KBM-7 (cell line): ENCODE measurements at places on chromosomes 2 and 18.

- peak; percentile 88 for DNase-seq
These were observed 61.2 kb upstream of the MRPS9 start for GRCh38 chr2:104976603-104977120.

DNA sequence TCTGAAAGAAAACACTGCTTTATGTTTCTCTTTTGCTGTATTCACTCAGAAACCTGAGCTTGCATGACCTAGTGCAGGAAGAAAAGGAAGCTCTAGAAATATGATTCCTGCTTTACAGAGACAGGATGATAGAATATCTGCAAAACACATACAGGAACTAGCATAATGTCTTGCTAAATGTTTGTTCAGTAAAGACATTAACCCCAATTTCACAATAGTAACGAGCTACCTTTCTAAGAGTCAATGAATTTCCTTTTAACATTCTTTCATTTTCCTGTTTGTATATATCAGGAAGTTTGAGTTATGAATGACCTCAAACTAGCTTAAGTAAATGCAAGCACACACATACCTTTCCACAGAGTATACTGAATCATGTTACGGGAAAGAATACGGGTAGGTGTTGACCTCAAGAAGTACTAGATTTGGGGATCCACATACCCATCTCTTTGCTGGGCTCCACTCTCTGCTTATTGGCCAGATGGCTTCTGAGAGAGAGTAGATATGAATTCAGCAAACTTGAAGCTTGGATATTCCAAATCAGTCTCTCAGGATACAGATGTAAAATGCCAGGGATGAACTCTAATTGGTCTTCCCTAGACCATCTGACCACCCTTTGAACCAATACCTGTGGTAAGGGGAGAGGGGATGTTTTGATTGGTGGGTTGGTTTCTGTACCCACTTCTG lies 18.2 kb upstream of the ACSL3 start:
- DNase-seq, result peak; percentile 26

GRCh38 chr2:234287650-234288049 lies 209.2 kb downstream of the ARL4C start:
- no peak for DNase-seq

DNA sequence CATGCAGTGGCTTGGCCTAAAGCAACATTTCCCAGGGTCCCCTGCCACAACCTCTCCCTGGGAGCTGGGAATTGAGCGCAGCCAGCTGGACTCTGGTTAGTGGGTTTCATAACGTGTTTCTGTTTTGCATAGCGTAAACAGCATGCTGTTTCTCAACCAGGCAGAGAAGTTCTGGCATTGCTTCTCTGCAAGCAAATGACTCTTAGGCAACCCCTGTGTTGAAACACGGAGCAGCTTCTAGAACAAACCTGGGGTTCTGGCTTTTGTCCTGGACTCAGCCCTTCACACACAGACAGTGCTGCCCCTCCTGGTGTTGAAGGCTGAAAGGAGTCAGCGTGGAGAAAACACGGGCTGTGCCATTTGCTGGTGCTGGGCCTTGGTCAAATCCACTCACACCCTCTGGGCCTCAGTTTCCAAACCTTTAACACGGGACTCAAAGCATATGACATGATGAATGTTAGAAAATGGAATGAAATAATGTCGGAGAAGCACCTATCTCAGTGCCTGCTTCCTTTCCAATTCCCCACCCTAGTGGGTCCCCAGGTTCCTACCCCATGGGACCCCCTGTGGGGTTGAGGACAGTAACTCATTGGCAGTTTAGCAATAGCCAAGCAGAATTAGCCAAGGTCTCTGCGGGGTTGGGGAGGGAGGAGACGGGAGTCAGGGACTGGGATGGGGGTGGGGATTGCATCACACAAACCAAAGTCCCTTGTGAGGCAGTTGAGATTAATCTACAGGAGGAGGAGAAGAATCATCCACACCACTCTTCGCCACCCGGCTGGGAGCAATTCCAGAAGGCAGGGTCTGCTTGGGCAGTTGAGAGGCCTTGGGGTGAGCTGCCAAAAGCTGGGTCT lies 30.2 kb upstream of the IL1R2 start:
- DNase-seq, result no peak

DNA sequence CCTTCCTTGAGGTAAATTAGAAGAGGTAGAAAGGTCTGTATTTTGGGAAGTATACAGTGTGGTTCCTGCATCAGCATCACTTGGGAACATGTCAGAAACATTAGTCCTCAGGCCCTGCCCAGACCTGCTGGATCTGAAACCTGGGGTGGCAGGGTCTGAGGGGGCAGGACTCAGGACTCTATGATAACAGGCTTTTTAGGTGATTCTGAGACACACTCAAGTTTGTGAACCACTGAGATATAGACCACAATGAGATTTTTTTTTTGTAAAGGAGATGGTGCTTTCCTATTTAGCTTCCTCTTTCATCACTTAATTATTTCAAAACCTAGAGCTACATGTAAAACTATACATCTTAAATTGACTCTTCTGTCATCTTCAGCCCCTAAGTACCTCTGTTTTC lies 262.7 kb upstream of the SPOPL start:
- no peak for DNase-seq

DNA sequence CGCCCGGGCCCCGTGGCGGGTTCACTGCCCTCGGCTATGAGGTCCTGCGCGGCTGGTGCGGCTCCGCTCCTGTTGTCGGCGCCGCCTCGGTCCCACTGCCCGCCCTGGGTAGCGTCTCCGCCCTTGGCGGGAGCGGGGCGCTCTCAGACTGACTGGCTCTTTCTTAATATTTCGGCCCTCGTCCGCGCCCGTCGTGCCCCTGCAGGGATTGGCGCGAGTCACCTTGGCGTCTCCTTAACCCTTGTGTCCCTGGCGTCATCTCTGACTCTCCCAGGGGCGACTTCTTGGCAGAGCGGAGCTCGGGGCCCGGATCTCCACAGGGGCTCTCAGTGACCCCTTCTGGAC lies 1.3 kb downstream of the PTMA start:
- no peak for DNase-seq

DNA sequence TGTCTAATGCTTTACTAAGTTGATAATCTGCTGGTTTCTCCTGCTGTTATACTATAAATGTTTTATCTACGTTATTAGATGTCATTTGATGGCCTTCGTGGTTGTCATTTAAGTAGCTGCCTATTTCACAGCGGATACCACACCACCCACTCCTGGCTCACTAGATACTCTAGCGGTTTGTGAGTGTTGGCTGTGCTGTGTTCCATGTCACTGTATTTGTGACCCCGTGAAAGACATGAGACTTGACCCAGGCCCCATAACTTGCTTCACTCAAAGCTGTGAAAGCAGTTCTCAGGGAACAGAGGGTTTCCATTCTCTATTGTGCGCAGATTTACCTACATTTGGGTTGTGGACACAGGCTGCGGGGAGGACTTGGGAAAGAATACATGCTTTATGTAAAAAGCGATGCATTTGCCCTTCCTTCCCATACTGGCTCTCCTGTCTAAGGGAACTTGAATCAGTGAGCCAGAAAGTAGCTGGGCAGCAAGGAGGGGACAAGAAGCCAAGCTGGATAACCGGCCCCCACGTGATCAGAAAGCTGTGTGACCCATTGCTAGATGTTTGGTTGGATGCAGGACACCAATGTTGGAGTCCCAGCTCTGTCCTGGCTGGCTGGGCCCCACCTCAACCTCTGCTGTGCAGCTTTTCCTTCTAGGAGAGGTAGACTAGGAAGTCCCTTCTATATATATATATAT lies 52.2 kb downstream of the PLB1 start:
- no peak for DNase-seq

GRCh38 chr2:45690231-45690630 lies 38.8 kb downstream of the PRKCE start:
- DNase-seq, result no peak

GRCh38 chr2:205280596-205281236 lies 401.6 kb upstream of the NRP2 start:
- no peak for DNase-seq

DNA sequence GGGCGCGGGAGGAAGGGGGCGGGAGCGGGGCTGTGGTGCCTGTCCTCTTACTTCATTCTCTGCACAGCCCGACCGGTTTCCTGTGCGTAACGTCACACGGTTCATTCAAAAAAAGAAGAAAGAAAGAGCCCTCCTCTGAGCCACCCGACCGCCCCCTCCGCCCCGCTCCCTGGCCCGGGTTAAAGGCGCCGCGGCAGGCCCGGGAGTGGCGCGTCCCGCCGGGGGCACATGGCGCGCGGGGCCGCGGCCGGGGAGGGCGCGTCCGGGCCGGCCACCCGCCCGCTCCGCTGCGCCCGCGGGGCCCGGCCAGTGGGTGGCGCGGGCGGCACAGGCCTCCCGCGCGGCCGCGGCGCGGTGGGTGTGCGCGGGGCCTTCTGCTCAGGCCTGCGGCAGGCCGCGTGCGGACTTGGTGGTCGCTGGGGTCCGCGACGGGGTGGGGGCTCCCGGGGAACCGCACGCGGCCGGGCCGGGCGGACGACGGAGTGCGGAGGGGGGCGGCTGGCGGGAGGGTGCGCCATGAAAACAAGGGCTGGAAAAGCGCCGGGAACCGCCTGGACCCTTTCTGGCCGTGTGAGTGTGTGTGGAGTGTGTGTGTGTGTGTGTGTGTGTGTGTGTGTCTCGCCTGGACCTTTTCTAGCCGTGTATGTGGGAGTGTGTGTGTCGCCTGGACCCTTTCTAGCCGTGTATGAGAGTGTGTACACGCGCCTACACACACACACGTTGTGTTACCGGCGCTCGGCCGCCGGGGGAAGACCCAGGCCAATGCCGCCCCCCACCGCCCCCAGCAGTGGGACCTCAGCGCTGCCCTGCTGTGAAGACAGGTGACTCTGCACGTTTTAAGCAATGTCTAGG lies 780 bp upstream of the BCL2 start:
- DNase-seq, result peak; percentile 90

DNA sequence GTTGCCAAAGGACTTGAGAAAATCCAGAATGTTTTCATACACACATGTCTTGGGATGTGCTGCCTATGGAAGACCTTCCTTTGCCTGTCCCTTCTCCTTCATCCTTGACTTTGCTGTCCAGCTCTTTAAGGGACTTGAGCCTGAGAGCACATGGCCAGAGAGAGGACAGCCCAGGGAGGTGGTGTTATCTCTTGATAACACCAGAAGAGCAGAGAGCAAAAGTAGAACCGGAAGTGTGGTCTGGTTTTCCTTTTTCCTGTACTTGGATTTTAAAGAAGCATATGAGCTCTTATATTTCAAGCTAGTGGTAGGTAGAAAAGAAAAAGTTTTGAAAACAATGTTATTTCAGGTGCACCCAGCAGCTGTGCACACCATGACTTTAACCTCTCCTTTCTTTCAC lies 94.1 kb upstream of the ZNF532 start:
- peak; percentile 24 for DNase-seq

DNA sequence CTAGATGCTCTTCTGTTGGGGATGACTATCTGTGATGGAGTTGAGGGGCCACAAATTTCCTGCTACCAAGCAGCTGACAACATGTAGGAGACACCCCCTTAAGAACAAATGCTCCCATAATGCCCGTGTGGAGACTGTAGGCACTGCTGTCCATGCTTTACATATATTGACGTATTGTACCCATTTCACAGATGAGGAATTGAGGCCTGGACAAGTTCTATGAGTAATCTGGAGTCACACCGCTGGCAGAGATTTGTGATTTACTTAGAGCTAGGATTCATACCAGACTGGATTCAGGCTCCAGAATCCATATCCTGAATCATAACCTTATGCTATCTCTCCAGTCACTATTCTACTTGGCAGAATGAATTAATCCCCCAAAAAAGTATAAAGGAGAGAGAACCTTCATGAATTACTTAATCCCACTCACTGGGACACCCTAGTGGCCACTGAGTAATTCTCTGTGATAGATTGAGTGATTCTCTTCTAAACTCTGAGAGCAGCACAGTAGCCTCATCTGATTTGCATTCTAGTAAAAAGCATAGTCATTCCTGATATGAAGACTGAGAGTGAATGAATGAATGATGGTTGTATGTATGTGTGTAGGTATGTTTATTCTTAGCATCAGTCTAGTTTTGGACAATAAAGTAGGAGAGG lies 460.7 kb upstream of the MEIS1 start:
- no peak for DNase-seq

GRCh38 chr18:7394050-7394659 lies 163.3 kb downstream of the LRRC30 start:
- DNase-seq, result no peak

DNA sequence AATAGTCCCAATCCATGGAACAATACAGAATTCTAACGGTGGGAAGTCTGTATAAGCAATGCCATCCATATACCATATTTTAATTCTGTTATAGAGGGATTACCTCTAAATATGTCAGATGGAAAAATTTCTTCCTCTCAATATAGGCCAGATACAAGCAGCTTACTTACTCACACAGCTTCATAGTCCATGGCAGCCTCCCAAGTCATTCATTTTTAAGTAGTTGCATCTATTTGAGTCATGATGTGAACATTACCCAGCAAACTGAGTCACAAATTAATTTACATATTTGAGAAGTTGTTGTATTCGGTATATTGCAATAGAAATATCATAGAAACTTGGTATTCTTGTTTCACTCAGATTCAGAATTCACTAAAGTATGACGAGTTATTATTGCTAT lies 20.3 kb downstream of the TBR1 start:
- DNase-seq, result no peak

GRCh38 chr2:12636837-12637581 lies 79.7 kb upstream of the TRIB2 start:
- DNase-seq, result no peak

DNA sequence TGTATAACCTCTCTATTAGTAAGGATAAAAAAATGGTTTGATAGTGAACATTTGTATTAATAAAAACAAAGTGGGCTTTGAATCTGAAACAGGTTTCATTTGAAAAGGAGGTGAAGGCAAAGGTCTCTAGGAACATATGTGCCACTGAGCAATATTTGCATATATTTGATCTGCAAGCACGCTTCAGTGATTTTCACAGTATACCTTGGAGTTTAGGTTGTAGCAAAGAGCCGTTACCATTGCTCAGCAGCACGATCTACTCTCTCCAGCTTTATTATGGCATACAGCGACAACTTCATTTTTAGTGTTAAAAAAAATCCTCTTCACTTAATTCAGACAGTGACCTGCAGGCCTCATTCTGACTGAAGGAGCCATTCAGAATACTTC lies 75.8 kb upstream of the ZEB2 start:
- no peak for DNase-seq

DNA sequence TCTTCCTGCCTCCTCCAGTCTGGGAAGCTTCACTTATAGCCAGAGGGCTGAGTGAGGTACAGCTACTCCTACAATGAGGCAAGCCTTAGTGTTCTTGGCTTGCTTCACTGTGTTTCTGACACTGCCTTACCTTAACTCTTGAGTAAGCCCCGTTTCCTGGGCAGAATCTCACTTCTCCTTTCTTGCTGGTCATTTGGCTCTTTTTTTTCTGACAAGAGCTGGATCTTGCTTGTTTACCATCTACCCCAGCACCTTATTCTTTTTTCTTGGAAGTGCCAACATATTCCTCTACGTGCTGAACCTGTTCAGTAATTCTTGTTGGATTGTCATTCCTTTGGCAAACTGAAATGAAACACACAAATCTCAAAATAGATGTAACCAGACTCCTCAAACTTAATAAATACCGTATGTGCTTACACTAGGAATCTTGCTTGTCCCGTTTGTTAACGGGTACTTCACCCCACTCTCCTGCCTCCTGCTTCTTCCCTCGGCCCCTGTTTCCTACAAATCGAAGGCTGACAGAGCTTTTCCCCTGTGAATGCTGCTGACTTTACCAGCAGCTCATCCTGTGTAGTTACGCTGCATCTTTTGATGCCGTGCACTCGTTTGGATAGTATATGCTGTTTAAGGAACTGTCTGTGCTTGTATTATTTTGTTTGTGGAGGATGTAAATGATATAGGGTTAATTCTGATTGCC lies 132.2 kb downstream of the FMNL2 start:
- peak; percentile 71 for DNase-seq

- DNase-seq, result no peak
These were observed 124.2 kb upstream of the ARHGAP28 start for GRCh38 chr18:6605115-6605869.

- no peak for DNase-seq
These were observed 83.8 kb downstream of the LONRF2 start for GRCh38 chr2:100238471-100238870.

GRCh38 chr18:13241083-13241892 lies 22.7 kb downstream of the LDLRAD4 start:
- no peak for DNase-seq
